ENCODE measurements at places on chromosomes 2 and 18. TPM values are rescaled to one million over a fixed set of nuclear protein-coding genes. Genes with fewer than 3 reads are reported as not detected.

DNA sequence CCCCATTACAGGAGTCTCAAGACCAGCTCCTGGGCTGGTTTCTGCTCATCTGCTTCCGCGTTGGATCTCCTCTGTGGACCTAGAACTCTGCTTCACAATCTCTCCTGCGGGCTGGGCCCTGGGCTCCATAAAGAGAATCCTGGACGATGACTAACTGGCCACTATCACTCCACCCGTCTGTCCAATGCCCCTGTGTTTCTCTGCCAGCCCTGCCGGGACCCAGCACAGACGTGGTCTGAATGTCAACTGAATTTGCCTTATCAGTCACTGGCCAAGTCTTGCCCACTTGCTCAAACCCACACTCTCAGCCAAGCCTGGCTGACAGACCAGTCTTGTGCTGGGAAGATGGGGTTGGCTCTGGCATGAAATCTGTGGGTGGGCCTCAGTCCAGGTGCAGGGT, 17.4 kb downstream of the KIF3C start:
- DNase-seq = no peak

PSMA8 gene
- total RNA-seq = not detected

DNA sequence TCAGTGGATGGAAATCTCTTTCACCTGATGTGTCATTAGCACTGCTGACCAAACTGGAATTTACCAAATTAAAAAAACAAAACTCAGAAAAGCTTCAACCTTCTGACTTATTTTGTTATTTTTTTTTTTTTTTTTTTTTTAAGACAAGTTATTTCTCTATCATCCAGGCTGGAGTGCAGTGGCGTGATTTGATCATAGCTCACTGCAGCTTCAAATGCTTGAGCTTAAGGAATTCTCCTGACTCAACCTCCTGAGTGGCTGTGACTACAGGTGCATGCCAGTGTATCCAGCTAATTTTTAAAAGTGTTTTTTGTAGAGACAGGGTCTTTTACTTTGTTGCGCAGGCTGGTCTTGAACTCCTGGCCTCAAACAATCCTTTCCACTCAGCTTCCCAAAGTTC, 155.6 kb downstream of the LRRTM1 start:
- DNase-seq = no peak

DNA sequence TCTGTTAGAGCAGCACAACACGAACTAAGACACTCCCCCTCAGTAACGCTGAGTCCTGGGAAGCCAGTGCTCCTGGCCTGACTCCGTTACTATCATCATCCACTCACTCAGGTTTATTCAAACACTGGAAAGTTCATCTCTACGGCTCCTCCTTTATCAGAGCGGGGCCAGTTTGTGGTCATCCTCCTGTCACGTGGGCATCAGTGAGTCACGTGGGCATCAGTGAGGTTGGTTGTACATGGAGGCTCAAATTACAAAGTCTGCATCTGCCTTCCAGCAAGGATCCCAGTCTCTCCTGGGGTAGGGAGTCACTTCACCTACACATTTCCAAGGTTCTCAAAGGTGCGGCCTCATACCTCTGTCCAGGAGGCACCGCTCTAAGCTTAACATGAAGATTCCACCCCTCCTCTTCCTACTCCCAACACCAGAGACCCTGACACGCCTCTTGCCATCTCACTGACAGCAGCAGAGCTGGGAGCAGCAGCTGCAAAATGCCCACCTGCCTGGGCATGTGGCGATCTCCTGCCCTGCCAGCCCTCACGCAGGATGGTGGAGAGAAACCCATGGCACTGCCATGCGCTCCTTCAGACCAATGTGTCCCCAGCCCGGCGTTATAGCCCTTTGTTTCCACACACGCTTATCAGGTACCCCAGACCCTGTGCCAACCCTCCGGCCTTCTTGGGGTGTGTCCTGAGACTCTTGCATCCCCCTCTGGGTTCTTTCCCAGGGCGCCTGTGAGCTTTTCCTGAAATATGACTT, 99.2 kb upstream of the PTPRM start:
- DNase-seq = no peak

- DNase-seq = peak; percentile 90
These were observed at the start of gene ITGA6 for GRCh38 chr2:172427256-172427989. Gene ITGA6 (plus strand): TSS chr2:172427586.

ANKRD62 gene
- total RNA-seq = 4.3 TPM

MC5R gene
- total RNA-seq = not detected

GRCh38 chr2:44071454-44072046, 75.8 kb upstream of the LRPPRC start:
- no peak for DNase-seq

SIX3 gene
- total RNA-seq = not detected

GRCh38 chr2:152542337-152542994, 174.8 kb downstream of the PRPF40A start:
- DNase-seq = no peak

- no peak for DNase-seq
These were observed 1244.7 kb upstream of the ZEB2 start for GRCh38 chr2:145764631-145765030.

GRCh38 chr18:79847606-79848293, 50.0 kb downstream of the KCNG2 start:
- no peak for DNase-seq

- DNase-seq = no peak
These were observed 986.7 kb downstream of the BCL11A start for GRCh38 chr2:59566739-59567138.

DNA sequence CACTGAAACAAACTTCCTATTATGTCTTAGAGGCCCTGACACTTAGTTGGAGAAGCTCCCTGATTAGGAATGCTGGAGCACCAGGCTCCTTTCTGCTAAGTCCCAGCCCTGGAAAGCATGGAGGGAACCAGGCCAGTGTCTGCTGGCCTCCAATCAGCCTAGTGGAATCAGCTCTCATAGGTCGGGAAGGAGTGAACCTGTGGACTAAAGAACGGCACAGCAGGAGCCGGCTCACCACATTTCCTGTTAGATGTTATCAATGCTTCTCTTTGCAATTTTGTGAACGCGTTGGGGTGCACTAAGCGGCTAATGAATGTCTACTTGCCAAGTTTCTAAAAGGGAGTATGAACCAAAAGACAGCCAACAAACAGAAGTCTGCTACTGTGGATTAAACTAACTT, 296.6 kb downstream of the NAPG start:
- DNase-seq = no peak

DNA sequence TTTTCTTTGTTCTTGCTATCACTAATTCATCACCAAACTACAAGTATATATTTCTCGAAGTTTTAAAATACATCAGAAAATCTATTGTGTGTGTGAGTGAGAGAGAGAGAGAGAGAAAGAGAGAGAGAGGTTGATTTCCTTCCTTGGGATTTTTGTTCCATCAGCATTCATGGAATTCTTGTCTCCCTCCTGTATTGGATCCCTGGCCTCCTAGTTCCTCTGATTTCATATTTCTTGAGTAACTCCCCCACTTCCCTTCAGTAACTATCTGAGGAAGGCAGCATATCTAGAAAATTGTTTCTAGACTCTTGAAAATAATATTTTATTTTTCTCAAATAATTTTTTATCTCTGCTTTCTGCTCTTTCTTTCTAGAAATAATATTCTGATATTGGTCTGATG, 13.3 kb upstream of the ACTR2 start:
- no peak for DNase-seq

DNA sequence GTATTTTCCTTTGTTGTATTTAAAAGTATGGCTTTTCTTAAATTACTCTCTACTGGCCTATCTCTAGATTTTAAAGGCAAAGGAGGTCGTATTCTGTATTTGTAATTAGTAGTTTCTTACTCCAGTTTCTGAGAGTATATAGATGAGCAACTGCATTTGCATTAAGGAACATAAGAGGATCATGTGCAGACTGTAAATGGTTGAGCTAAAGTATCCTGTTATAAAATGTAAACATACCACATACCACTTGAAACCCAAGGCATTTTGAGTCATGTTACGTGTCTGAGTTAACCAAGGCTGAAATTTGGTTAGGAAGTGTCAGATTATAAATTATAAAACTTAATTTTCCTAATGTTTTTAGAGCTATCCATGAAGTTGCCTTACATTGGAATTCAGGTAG, 76.3 kb downstream of the GPD2 start:
- no peak for DNase-seq

- no peak for DNase-seq
These were observed 776.8 kb upstream of the SOX11 start for GRCh38 chr2:4915357-4915756.

APLF gene
- total RNA-seq = 7.3 TPM
